ENCODE measurements at places on chromosomes 7 and 10. TPM values are rescaled to one million over a fixed set of nuclear protein-coding genes. Genes with fewer than 3 reads are reported as not detected.

Gene CFAP58
- 0.27 TPM for total RNA-seq

DNA sequence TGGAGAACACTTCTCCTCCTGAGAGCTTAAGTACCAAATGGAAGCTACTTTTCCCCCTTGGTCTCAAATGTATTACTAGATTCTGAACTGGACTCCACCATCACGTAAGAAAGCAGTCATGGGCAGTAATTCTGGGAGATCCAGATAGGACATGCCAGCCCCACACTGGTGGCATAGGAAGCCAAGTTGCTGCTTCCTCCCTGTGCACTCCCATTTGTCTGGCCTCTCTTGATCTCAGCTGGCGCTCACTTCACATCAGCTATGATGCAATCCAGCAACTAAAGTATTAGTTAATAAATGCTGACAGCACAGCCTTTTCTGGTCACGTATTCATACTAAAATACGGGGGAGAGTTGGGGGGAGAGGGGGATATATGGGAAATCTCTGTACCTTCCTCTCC, 3.4 kb upstream of the IL6 start:
- no peak for DNase-seq

DNA sequence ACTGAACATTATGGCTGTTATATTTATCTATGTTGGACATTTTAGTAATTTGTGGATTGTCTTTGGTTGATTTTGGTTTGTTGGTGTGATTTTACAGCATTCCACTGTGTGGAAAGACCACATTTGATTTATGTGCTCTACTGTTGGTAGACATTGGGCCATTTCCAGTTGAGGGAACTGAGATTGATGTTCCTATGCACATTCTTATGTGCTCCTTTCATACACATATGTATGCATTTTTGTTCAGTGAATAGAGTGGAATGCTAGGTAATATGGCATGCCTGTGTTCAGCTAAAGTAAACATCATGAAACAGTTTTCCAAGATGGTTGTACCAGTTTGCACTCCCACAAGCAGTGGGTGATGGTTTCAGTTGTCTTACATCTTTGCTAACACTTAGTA, 15.1 kb downstream of the CACNB2 start:
- DNase-seq: no peak

GRCh38 chr10:59358576-59358975, 3.8 kb downstream of the FAM13C start:
- no peak for DNase-seq

- DNase-seq: no peak
Observed at GRCh38 chr7:69588773-69589172, 9.5 kb upstream of the AUTS2 start.

DNA sequence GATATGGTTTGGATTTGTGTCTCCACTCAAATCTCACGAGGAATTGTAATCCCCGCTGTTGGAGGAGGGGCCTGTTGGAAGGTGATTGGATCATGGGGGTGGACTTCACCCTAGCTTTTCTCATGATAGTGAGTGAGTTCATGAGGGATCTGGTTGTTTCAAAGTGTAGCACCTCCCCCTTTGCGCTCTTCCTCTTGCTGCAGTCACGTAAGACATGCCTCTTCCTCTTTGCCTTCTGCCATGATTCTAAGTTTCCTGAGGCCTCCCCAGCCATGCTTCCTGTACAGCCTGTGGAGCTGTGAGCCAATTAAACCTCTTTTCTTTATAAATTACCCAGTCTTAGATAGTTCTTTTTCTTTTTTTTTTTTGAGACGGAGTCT, 17.1 kb downstream of the CDNF start:
- DNase-seq: no peak

DNA sequence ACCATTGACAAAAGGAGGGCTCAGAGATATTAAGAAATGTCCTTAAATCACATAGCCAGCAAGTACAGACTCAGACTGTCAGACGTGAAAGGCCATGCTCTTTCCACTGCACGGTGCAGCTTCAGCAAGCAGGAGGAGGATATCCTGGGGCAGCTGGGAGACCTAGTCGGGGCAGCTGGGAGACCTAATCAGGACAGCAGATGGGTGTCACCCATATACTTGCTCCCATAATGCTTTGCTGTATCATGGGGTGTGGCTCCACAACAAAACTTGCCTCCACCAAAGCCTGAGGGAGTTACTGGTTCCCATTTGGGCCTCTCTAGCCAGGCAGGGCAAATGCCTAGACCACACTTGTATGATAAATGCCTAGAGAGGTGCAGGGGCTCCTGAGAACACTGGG, 55.4 kb downstream of the GRID1 start:
- no peak for DNase-seq

GRCh38 chr7:98462911-98463633, 62.2 kb upstream of the BAIAP2L1 start:
- no peak for DNase-seq

DNA sequence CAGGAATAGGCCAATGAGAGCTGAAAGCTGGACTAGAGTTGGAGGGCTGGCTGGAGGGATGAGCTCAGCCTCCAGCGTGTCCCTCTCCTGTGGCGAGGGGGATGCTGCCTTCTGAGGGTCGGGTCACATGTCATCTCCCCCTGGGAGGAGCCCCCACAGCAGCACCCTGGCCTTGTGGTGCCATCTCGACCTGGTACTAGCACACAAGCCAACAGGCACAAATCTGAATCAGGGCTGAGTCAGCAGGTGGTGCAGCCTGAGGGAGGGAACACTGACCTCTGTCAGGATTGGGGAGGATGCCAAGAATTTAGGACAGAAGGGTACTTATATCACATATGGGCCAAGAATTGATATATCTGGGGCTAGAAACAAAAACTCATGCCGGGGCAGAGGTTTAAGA, 280.4 kb downstream of the CELF2 start:
- no peak for DNase-seq

- no peak for DNase-seq
Observed at GRCh38 chr10:486206-486605, 203.3 kb downstream of the DIP2C start.

Data from transverse colon (tissue), 4 donors.